NCI-H345 (cell line): ENCODE measurements at places on chromosomes 2 and 18.

DNA sequence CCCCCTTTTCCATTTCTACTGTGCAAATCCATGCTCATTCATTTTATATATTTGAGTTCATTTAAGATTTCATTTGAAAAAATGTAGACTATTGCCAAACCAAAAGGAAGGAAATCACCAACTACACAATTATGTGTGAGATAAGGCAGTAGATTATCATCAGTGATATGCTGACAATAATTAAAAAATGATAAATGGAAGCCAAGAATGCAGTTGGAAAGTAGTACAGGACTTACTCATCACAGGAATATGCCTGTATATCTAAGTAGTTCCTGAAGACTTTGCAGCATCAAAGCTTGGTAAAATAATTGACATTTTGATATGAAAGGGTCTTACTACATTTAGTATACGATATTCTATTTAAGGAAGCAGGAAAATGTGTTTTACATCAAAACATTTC is 166.1 kb upstream of the OTX1 start:
- no peak for DNase-seq

GRCh38 chr2:98412751-98413458 is 31.8 kb upstream of the INPP4A start:
- peak; percentile 28 for DNase-seq

- peak; percentile 19 for DNase-seq
Measured at GRCh38 chr2:29405266-29405665, 290.1 kb downstream of the CLIP4 start.

DNA sequence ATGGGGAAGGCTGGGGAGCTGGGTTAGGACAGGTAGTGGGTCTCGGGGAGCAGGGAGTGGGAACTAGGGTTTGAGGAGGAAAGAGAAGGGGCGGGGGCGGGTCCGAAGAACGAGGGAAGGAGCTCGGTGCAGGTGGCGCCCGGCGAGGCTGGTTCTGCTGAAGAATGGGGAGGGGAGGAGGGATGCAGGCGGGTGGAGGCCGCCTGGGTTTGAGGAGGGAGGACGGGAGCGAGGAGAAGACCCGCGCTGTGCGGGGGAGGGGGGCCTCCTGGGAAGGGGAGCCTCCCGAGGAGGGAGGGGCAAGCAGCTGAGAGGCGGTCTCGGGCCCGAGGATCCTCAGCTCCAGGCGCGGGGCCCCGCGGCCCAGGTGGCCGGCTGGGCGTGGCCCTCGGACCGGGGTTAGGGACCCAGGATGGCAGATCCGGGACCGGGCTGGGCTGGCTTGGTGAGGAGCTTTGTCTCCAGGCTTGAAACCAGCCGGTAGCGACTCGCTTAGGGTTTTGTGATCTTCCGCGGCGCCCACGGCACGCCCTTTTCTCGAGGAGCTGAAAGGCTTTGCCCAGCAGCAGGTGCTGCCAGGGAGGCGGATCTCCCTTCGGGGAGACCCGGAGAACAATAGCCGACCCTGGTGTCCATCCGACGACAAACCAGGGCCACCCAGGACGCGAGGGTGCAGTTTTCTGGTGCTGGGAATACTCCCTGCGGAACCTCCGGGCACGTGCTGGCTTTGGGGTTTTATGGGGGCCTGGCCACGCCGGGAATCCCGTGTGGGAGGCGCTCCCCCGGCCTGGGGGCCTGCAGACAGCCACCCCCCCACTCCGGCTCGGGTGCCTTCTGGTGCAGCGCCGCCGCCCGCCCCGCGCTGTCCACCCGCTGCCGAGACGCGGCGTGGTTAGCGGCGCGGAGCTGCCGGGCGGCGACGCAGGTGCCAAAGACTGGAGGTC is 1.4 kb downstream of the DPYSL5 start:
- peak; percentile 67 for DNase-seq

- no peak for DNase-seq
Measured at GRCh38 chr2:120587279-120587996, 148.2 kb upstream of the GLI2 start.
